ENCODE measurements at places on chromosomes 7 and 10.

GRCh38 chr10:77680065-77680464, 42.5 kb upstream of the KCNMA1 start:
- DNase-seq, result no peak

- DNase-seq, result no peak
These were observed 142.1 kb downstream of the SND1 start for GRCh38 chr7:127794136-127794535.

DNA sequence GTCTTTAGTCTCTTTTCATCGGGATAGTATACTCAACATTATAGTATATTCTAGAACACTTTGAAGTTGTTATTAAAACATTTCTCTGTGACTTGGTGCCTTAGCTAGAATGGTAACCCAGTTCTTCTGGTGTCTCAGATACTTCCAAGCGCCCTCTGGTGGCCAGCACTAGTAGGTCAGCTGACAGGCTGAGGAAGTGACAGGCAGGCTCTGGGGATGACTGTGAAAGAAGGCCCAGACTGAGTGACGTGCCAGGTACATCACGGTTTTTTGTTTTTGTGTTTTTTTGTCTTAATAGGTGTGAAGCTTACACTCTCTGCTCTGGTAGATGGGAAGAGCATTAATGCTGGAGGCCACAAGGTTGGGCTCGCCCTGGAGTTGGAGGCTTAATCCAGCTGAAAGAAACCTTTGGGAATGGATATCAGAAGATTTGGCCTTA, 5.1 kb downstream of the COMTD1 start:
- peak; percentile 78 for DNase-seq

DNA sequence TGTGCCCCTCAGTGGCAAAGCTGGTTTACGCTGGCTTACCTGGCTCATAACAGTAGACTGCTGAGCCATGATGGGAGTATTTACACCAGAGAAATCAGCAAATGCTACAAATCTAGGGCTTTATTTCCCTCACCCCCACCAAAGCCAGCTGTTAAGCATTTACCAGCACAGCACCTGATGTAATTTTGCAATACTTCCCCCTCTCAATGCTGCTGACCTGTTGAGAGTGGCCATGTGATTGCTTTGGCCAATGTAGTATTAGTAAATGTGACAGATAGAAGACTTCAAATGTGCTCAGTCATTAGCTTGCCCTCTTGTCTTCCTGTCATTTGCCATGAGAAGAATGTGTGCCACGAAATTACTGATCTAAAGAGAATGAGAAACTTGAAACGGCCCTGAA, 46.6 kb downstream of the HERPUD2 start:
- no peak for DNase-seq

DNA sequence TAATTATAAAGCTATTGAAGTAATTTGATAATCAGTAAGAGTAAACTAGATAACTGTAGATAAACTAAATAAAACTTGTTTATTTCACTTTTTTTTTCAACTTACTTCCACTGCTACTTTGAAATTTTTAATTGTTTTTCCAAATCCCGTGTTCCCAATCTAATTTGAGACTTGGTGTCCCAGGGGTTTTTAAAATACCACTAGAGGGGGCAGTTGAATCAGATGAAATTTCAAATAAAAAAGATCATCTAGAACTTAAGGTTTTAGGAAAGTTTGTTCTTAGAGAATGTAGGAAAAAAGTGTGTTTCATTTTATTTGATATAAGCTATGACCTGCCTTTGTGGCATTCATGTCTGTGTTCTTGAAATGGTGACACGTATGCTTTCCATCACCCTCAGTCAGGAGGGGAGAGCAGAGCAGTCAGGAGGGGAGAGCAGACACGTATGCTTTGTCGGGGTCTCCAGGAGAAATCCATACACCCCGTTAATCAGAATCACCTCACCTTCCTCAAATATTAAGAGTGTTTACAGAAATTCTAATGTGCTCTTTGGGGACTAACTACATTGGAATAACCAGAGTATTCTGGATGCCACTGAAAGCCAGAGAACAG, 49.9 kb downstream of the C10orf67 start:
- DNase-seq, result no peak

- DNase-seq, result no peak
These were observed 12.1 kb downstream of the ZSCAN21 start for GRCh38 chr7:100061518-100062193.

DNA sequence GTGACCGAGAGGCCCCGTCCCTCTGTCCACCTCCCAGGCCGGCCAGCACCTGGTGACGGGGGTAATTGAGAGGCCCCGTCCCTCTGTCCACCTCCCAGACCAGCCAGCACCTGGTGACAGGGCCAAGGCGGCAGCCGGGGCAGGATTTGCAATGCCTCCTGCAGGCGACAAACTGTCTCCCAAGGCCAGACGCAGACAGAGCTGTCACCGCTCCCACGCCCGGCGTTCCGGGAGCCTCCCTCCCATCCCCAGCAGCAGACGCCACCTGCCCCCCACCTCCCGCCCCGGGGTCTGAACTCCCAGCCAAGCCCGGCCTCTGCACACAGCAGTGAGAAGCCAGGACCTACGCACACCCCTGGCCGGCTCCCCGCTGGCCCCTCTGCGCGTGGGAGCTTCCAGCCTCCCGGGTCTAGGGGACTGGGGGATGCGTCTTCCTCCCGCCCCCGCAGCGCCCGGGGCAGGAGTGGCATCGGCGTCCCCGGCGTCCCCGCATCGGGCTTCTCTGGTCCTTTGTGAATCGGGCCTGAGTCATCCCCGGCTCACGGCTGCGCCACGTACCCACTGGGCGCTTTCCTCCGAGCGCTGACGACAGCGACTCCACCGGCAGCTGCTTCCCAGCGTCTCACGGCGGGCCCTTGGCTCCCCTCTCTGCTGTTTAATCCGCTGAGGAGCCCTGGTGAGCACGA, 95.1 kb upstream of the DIP2C start:
- DNase-seq, result no peak

- DNase-seq, result no peak
These were observed 119.7 kb downstream of the SND1 start for GRCh38 chr7:127771707-127772106.

DNA sequence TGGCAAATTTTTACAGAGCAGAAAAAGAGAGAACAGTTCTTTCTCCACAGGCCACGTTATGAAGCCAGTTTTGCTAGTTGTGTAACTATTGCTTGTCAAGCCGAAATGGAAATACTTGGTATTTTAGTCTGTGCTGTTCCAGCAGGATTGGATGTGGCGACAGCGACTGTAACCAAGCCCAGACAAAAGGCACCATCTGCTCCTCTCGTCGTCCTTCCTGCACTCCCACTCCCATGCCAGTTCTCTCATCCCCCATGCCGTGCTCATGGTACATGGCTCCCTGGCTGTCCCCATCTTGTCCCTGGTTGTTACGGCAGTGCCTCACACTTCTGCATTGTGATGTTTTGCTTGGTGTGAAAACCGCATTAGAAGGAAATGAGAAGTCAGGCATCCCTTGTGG, 185.7 kb upstream of the FZD8 start:
- DNase-seq, result no peak

DNA sequence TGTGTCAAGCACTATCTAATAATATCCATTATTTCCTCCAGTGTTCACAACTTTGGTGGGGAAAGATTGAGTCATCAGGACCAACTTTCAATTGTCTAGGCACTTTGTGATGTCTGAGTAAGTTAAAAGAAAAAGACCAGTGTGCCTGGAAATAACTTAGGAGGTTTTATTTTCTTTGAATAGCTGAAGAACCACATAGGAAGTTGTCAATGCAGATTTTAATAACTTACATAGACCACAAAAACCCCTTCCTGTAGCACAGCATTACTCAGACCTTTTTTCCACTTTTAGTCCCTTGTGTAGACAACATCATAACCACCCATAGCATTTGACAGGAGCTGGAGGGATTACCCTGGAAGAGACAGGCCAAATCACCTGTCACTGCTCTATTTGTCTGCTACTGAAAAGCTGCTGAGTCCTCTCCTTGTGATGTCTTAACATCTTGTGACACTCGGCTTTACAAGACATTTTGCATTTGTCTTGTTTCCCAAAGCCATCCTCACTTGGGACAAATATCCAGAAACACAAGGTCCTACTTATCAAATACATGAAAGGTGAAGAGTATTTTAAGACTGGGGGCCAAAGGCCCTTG, 241.5 kb upstream of the PTER start:
- DNase-seq, result no peak

GRCh38 chr7:2251841-2252771, 10.1 kb downstream of the NUDT1 start:
- no peak for DNase-seq

- DNase-seq, result no peak
These were observed 219.9 kb upstream of the KMT2E start for GRCh38 chr7:104794154-104794553.

GRCh38 chr10:66951896-66952295, 26.1 kb downstream of the LRRTM3 start:
- no peak for DNase-seq

DNA sequence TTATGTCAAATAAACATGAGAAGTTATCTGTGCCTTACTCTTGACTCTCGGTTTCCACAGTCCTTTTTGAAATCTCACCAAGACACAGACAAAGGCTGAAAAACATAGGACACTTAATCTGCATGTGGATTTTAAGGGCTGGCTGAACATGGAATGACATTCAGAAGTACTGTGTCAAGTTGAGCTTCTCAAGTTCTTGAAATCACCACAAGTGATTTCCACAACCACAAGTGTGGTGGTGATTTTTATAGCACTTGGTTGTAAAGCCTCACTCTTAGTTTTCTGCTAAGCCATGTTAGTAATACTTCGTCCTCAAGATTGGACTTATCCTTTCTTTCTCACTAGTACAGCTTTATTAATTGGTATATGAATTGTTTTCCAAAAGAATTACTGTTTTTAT, 29.6 kb downstream of the FOXP2 start:
- DNase-seq, result no peak

- DNase-seq, result no peak
These were observed 6.5 kb upstream of the EIF5AL1 start for GRCh38 chr10:79505829-79506228.

DNA sequence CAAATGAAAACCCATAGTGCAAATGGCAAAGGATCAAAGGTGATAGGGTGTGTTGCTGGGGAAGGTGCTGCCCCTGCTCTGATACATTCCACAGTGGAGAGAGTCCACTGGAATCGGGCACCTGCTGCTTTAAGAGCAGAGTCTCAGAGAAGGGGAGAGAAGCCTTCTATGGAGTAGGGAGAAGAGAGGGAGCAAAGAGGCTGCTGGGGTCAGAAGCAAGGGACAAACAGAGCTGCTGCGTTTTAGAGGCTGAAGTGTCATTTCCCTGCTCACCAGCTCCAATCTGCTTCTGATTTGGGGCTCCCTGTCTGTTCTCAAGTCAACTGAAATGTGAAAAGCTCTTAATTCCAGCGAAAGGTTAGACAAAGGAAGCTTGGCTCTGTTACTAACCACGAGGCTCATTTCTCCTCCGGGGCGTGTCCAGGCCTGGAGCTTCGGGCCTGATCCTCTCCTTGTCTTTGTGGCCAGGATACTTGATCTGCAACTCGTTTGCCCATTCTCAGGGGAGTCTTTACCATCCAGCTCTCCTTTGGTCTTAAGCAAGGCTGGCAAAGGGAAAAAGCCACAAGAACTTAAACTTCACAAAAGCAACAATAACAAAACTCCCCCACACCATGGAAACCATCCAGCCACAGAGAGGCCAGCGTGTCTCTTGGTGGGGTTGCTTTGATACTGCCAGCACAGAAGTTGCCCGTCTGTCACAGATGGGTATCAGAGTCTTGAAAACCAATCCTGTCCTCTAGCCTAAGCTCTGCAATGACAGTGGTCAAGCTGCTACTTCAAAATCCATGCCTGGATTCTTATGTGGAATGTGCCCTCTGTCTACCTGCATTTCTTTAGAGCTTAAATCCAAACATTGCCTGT, 692.6 kb downstream of the SUGCT start:
- DNase-seq, result peak; percentile 32

DNA sequence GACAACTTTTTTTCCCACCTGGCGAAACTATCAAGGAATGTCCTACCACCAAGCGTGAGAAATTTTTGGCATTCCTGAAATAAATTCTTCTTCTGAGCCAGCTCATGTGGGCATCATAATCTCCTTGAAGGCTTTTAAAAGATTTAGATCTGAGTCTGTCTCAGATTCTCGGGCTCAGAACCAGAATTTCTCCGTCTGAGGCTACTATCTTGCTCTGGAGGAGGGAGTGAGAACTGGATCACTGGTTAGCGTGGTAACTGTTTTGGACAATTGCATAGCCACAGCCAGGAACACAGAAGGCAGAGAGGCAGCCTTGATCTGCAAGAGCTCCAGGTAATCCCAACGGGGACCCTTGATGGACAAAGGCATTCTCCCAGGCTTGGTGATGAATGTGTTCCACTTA, 1.0 kb upstream of the PLAC9 start:
- no peak for DNase-seq

DNA sequence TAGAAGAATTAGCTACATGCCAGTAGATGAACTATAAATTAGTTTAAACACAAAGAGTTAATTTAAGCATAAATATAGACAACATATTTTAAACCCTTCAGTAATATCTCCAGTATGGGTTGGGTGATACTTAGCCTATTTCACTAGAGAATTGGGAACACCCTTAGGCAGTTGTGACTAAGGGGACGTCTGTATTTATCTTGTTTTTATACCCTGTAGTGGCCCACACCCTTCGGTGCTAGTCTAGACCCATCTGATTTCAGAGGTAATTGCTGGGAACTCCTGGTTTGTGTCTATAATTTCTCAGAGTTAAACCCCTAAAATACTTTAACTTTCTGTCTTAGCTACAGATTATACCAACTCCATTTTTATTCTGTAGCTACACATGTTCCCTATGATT, 11.5 kb upstream of the STEAP4 start:
- DNase-seq, result no peak

- DNase-seq, result peak; percentile 91
These were observed 150.8 kb downstream of the DGKI start for GRCh38 chr7:137695942-137696341.

DNA sequence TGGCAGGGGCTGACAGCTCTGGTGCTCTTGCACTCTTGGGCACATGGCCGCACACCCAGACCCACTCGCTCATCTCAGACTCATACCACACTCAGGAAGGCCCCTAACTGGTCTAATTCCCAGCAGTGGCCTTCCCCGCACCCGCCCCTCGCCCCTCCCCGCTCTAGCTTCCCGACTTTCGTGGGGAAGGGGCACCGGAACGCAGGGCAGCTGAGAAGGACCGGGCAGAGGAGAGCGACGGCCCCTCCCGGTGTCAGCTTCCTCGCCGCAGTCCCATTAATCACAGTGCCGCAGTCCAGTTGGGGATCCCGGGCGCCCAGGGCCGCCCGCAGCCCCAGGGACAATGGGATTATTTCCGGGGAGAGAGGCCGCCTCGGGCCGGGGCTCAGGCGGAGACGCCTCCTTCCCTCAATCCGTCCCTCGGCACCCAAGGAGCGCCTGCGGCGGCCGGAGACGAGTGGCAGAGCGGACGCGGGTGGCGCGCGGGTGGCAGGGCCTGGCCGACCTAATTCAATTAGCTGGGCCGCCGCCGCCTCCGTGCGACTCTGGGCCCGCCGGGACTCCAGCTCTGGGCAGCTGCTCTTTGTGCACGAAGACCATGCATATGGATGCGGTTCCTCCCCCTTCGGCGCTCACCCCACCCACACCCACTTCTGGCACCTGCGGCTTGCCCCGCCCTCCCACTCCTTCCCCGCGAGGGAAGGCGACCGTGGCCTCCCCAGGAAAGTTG, 7.8 kb upstream of the TLX1 start:
- DNase-seq, result no peak
